ENCODE measurements at places on chromosomes 2 and 18.

DNA sequence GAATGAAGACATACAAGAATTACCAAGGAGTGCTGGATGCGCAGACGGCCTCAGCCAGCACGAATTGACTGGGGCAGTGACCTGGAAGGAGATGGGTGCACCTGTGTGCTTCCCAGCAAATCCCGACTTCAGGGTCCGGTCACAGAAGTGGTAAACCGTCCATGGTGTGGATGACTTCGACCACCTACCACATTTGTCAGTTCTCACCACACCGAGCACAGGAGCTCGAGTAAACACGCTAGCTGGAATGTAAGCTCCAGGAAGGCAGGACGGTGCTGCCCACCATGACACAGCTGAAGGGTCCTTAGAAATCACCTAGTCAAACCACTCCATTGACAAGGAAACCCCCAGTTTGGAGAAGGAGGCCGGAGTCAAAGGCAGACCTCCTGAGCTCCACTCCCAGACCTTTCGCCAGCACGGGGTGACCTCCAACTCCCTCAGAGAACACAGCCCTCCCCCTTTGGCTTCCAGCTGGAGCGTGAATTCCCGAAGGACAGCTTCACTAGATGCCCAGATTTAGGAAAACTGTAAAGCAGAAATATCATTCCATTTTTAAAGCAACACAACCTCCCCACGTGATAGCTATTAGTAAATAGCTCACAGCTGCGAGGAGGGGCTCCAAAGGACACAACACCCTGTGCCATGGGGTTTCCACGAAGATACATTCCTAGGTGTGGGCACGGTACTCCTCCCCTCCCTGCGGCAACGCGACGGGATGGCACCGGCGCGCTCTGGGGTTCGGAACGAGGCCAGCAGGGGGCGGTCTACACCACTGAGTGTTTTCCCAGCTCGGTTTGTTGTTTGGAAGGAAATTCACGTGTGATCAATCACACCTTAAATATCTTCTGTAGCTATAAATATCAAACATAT, 34.1 kb upstream of the GNAL start:
- peak; percentile 52 for DNase-seq

DNA sequence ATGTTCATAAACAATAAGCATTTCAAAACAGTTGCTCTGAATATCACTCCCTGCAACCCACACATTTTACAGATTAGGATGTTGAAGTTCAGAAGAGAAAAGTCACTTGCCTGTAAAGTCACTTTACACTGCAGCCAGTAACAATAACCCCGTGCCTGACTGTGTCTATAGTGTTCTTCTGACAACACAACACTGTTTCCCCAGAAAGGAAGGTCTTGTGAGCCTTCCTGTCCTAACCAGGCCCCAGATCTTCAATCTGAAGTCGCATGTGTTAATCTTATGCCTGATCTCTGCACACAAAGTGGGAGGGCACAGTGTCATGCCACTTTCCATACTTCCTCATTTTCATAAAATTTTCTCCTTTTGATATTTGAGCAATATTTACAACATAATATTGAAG, 120.2 kb downstream of the FEZ2 start:
- no peak for DNase-seq

DNA sequence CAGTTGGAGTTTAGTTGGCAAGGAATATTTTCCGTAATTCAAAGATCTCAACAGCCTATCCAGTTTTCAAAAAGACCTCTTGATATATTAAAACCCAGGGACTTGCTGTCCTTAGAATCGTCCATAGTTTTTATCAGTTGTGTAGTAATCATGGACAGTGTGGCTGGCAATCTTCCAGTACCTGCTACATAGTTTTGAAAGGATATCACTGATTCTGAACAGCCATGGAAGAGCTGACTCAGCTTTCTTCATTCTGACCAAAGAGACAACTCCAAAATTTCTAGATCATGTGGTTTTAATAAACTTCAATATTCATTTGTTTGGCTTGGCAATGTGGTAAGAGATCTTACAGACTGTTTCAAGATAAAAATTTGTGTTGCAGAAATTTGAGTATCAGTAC, 616.7 kb downstream of the TDRD15 start:
- no peak for DNase-seq

GRCh38 chr2:237297421-237298150, 116.4 kb downstream of the COL6A3 start:
- no peak for DNase-seq

- peak; percentile 80 for DNase-seq
Measured at GRCh38 chr2:235639428-235639773, 145.6 kb downstream of the AGAP1 start.

GRCh38 chr2:69210385-69210784, 176.6 kb downstream of the GFPT1 start:
- DNase-seq: no peak

DNA sequence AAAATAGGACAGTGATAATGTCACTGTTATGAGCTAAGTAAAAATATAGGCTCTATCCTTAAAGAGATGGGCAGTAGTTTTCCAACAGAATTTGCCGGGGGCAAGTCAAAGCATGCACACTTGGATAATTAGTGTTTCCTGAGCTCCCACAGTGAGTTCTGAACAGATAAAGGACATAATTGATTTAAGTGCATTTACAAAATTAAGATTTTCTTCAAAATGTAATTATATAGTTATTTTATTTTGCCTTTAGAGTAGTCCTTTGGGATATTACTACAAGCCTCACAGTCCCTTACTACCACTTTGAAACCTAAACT, 107.6 kb downstream of the RAPGEF4 start:
- no peak for DNase-seq

- DNase-seq: no peak
Measured at GRCh38 chr2:235658351-235659174, 164.7 kb downstream of the AGAP1 start.

GRCh38 chr2:140910683-140911082, 1220.1 kb downstream of the LRP1B start:
- DNase-seq: no peak

GRCh38 chr2:117853316-117853715, 38.8 kb downstream of the DDX18 start:
- DNase-seq: no peak

DNA sequence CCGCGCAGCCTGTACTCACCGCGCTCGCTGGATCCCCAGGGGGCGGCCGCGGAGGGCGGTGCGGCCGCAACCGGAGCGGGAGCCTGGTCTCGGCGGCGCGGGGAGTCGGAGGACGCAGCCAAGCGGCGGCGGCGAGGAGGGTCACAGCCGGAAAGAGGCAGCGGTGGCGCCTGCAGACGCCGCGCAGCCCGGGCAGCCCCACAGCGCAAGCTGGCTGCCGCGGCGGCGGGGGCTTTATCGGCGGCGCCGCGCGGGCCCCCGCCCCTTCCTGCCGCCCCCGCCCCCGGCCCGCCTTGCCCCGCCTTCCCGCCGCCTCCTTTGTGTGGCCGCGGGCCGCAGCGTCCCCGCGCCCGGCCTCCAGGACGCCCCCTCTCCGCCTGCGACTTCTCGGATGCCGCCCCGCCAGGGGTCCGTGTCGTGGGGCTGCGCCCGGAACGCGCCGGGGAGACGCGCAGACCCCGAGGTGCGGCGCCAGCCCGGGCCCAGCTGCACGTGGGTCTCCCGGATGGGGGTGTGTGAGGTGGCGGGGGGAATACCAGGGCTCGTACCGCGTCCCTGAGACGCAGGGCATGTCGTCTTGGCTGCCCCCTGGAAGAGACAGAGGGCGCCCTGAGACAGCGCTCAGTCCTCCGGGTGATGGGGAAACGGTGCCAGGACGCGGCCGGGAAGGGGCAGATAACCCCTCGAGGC, at the start of gene SERPINE2:
Gene SERPINE2 (minus strand): TSS at position 207 of the 690 bp plus-strand sequence. CDS start 37,386 bp downstream, outside the sequence.
- DNase-seq: no peak

DNA sequence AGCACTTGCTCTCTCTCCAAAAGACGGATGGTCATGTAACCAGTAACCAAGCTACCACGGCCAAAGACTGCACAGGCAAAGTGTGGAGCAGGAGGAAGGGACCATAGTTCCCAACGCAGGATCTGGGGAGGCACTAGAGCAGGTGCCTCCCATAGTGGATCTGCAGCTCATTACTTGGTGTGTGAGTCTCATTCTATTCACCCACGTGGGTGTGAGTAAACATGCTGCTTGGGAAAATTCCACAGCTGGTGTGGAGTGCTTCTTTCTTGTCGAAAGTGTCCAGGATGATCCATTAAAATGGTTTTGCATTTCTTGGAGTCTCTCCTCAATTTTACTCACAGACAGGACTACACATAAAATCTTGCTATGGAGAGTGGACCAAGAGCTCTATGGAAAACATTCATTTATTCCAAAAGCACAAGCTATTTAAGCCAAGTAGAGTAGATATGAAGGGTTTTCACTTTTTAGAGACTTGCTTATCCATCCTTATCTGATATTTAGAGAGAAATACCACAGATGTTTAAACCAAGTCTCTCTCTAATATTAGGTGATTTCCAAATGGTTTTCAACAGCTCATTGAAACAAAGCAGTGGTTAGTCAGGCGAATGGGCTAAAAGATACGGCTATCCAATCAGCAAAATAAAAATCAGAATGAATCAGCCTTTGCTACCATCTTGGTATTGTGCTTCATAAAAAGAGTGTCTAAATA, 104.3 kb upstream of the CCDC195 start:
- no peak for DNase-seq

DNA sequence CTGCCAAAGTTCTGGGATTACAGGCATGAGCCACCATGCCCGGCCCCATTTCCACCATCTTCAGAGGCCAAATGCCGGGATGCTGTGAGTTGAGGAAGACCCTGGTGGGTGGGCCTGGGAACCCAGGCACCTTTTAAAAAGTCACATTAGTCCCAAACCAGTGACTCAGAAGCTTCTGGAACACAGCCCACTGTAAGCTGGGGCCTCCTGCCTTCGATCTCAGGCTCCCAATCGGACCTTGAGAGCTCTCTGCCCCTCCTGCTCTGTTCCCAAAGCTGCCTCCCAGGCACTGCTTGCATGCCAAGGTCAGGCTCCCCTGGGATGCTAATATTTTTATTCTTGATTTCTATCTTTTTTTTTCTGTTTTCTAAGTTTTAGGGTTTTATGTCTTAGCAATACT, 4.2 kb downstream of the ADCY3 start:
- DNase-seq: no peak

DNA sequence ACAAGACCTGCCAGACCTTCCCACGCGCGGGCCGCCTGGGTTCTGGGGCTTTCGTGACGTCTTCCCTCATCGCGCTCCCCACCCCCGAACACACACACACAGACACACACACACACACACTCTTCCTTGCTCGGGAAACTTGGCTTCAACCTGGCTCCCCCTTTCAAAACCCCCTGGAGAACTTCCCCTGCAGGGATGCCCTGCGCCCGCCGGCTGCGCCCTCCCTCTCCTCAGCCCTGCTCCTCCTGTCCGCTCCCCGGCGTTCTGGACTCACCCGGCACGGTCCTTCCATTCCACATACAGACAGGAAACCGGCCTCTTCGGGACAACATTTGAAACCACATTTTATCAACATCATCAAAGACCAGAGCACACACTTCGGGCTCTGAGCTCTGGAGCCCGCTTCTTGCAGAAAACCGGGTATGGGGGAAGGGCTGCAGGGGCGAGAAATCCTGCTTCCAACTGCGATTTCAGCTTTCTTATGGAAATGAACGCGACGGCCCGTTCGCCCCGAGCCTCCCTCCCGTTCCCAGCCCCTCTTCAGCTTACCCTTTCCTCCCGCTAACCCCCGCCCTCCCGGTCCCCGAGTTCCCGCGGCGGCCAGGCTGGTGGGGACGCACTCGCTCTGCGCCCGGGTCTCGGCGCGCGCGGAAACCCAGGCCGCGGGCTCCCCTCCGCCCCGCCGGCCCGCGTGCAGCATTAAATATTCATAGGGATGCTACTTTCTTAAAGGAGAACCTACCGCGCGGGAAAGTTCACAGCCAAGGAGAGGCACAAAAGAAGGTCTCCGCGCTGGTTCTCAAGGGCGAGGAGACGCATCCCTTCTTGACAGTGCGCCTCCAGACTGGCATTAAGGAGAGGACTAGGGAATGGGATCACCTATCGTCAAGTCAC, 18.3 kb downstream of the POU3F3 start:
- DNase-seq: no peak

GRCh38 chr2:203732953-203733510, 26.6 kb downstream of the CD28 start:
- no peak for DNase-seq

DNA sequence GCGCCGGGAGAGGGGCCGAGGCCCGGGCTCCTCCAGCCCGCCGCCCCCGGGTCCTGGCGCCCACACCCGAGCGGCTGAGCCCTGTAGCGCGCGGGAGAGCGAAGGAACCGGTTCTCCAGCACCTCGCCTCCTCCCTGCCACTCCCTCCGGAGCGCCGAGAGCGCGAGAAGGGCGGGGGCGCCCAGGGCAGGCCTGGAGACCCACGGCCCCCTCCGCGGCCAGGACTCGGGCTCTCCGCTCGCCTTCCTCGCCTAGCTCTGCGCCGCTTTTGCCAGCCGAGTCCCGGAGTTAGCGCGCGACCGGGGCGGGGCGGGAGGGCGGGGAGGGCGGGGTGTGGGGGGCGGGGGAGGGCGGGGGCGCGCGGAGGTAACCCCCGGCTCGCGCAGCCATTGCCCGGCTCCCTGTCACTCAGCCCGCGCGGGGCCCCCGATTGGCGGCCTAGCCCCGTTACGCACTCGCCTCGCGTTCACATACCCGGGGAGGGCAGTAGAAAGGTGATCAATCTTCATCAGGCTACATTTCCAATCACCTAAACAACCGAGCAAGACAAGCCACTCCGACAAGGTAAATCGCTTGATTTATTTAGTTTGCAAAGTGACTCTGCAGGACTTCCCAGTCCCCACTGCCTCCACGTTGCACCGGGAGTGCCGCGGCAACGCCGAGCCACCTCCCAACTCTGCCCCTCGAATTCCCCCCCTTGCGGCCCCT, at the start of gene OTX1:
Gene OTX1 (plus strand): TSS at position 497 of the 708 bp plus-strand sequence. CDS start 2,161 bp downstream, outside the sequence.
- no peak for DNase-seq

GRCh38 chr2:643334-643733, 33.9 kb downstream of the TMEM18 start:
- no peak for DNase-seq

- no peak for DNase-seq
Measured at GRCh38 chr2:140891614-140892212, 1239.1 kb downstream of the LRP1B start.

DNA sequence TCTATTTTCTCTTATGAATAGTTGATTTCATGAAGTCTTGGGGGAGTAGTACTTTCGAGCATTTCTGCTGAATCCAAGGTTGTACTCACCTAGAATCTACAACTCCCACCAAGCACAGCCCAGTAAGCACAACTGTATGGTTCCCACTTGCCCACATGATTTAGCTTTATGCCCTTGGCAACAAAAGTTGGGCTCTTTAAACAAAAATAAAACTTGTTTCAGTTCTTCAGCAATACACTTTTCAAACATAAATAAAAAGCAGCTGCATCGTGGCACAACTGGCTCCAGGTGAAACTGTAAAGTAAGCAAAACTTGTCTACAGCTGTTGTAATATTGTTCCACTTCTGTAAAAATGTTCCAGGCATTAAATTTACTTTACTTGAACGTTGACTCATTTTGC, 99.8 kb upstream of the FSIP2 start:
- no peak for DNase-seq

- DNase-seq: no peak
Measured at GRCh38 chr2:178331474-178332432, 119.2 kb downstream of the PRKRA start.

- no peak for DNase-seq
Measured at GRCh38 chr18:44977856-44978255, 297.2 kb downstream of the SETBP1 start.

GRCh38 chr2:73260338-73260984, 23.8 kb downstream of the FBXO41 start:
- no peak for DNase-seq

GRCh38 chr18:61753373-61753772, 139.4 kb downstream of the RNF152 start:
- no peak for DNase-seq

- DNase-seq: no peak
Measured at GRCh38 chr2:40510304-40510703, 58.4 kb upstream of the SLC8A1 start.

GRCh38 chr2:226063704-226064440, 664.4 kb downstream of the NYAP2 start:
- no peak for DNase-seq
